Muscle of arm (tissue), 14 donors: ENCODE measurements at places on chromosomes 2 and 18.

DNA sequence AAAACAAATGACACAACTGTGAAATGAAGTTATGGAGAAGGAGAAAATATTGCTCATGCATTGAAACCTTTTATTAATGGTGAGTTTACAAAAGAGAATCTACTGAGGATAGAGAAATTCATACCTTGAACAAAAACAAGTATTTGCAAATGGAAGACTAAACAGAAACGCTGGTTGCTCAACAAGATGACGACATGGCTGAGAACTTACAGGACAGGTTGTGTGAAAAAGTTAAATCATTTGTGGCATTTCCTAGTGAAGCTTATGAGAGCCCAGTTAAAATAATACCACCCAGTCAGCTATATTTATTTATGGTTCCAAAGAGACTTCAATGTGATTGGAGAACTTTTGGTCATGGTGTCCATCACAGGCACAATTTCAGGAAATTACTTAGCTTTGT, 148.6 kb upstream of the PKDCC start:
- DNase-seq = no peak

- peak; percentile 72 for DNase-seq
Measured at GRCh38 chr18:49898421-49898820, 85.1 kb upstream of the ACAA2 start.

DNA sequence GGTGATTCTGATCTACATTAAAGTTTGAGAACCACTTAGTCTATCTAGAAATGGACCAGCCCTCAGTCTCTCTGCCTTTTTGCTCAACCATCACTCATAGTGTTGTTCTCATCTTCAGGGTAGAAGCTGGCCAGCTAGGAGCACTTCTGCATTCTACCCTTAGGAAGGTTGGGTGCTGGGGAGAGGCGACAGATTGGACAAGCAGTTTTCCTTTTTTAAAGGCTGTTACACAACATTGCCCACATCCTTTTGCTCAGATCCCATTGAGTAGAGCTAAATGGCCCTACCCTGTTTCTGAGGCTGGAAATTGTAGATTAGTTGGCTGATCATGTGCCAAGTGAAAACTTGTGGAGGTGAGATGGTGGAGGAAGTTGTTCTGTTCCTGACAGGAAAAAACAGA, 35.6 kb downstream of the OSBPL6 start:
- DNase-seq = no peak

- DNase-seq = no peak
Measured at GRCh38 chr2:31579996-31580320, 780 bp downstream of the SRD5A2 start.

DNA sequence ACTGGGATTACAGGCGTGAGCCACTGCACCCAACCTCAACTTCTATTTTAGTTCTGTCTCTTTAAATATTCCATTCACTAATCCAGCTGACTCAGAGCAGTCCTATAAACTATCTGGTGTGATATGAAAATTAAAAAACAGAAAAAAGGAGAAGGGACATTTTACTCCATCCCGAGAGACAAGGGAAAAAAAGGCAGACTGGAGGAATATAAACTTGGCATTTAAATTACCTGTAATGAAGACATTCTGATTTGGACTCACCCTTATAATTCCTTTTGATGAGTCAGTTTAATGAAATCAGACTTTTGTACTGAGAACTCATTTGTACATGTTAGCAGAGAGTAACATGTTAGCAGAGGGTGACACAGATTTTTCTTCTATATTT, 74.8 kb upstream of the RIOK3 start:
- DNase-seq = no peak

- DNase-seq = no peak
Measured at GRCh38 chr2:15979051-15979758, 38.9 kb downstream of the MYCN start.

DNA sequence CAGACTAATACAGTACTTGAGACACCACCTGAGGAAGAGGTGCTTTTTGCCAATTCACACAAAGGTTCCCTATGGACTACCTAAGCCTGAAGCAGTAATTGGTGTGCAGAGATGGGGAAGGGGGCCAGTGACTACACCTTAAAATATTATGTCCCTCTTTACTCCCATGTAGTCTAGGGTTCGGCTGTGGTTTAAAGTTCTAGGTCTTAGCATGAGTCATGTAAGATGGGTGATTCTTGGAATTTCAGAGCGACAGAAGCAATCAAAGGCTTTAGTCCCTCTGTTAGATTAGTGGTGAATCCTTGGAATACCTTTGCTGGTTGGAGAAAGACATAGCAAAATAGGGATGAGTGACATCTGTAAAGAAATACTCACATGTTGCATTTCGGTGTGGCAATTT, 14.3 kb upstream of the CCDC85A start:
- DNase-seq = no peak

DNA sequence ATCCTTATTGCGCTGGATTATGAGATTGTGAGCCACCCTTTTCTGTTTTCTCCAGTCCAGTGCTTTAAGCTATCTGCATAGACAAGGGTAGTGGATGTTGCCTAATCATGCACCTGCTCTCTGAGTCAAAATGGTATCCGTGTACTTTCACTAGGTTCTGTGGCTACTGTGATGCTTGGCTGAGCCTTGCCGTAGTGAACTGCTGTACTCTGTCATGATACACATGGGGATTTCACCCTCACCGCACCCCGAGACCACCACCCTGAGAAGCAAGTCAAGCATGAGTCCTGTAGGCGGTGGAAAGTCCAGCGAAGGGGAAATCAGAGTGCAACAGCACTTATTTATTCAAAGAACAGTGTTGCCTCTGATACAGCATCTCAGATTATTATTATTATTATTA, 55.0 kb downstream of the ARHGAP25 start:
- DNase-seq = no peak

DNA sequence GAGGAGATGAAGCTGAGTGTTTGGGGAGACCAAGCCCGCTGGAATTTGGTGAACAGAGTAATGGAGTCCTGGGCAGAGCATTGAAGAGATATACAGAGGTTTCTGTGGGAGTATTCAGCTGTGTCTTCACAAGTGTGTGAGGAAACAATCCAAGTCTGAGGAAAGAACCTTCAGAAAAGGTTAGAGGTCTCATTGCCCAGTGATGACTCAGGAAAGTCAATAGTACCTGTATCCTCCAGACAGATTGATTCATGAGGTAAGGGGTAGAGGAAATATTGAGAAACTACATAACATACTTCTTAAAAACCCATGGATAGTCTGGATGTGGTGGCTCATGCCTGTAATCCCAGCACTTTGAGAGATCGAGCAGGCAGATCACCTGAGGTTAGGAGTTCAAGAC, 392.3 kb downstream of the GALNT13 start:
- no peak for DNase-seq

DNA sequence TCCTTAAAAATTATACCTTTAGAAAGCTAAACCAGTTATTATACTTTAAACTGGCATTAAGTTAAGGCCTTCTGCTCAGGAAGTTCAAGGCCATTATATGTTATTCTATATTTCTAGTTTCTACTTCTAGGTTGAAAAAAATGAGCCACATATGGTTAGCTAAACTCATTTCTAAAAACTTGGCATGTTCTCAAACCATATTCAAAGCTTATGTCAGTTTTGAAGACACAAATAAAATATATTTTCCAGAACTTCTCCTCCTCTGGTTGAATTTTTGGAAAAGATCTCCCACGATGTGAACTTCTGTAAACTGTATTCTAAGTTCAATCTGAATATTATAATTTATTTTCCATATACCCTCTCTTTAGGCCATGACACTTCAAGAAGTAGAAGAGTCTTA, 103.5 kb downstream of the NYAP2 start:
- no peak for DNase-seq

- no peak for DNase-seq
Measured at GRCh38 chr2:219645631-219646527, 18.4 kb downstream of the SLC4A3 start.

DNA sequence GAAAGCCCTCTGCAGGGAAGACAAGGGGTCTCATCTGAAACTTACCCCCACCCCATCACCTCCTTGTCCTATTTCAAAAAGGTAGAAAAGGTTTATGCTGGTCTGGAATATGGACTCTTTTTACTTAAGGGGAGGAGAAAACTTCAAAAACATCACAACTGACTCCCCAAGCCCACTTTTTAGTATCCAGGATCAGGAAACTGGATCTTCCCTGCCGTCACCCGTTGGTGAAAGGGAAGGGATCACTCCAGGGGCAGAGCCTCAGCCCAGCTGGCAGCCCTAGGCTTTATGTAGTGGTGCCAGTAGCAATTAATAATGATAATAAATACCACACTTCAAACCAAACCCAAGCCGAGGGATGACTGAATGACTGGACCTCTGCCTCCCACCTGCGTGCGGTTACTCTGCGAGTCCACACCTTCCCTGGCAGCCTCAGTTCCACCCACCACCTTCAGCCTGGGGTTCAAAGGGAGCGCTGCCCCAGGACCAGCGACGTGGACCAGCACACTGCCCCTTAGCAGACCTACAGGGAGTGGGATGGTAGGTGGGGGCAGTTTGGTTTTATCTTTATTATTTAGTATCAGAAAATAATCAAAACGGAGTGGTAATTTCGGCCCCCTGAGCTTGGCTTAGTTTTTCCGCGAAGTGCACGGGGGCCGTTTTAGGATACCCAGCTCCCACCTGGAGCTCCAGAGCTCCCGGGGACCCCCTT, 4.9 kb upstream of the GATA6 start:
- no peak for DNase-seq

GRCh38 chr2:32862269-32863055, 84.3 kb upstream of the LTBP1 start:
- DNase-seq = no peak

DNA sequence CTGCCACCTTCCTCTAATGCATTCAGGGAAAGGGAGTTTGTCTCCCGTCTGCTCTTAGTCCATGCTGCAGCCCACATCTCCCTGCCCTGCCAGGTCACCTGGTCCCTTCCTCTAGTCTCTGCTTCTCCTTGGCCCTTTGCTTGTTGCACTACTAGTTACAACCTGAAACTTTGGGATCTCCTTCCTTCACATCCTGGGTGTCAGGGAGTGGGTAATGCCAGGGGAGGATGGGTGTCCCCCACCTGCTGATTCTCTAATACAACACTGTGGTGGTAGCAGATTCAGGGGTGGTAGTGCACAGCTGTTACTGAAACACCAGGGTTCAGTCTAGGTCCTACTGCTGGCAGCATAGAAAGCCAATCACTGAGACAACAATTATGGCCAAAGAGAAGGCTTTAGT, 31.2 kb upstream of the COX7A2L start:
- no peak for DNase-seq

- no peak for DNase-seq
Measured at GRCh38 chr2:230205034-230205433, 14.8 kb downstream of the SP110 start.

GRCh38 chr2:128734521-128735295, 416.0 kb upstream of the HS6ST1 start:
- no peak for DNase-seq

DNA sequence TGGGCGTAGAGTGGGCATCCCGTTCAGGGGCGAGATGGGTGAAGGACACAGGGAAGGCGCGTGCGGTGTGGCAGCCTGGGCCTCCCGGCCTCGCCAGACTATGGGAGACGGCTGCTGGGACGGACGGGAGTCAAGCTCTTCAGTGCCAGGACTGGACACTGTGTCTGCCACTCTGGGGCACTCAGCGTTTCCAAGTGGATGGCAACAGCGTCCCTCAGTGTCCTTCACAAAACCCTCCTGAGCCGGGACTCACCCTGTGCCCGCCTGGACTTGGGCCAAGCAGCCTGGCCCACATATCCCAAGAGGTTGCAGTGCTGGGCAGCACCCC, 16.3 kb upstream of the BOK start:
- DNase-seq = no peak

DNA sequence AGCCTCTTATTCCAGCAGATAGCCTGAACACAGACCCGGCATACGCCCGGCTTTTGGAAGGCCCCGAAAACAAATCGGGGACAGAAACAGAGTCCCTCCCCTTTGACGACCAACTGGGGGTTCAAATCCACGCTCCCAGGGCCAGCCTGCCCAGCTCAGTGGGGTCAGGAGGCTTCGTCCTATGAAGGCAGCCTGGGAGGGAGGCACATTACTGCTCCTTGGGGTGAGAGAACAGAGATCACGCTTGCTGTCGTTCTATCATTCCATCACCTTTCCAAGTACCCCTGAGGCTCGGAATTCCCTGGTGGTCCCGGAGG, 208.8 kb upstream of the SALL3 start:
- DNase-seq = no peak

DNA sequence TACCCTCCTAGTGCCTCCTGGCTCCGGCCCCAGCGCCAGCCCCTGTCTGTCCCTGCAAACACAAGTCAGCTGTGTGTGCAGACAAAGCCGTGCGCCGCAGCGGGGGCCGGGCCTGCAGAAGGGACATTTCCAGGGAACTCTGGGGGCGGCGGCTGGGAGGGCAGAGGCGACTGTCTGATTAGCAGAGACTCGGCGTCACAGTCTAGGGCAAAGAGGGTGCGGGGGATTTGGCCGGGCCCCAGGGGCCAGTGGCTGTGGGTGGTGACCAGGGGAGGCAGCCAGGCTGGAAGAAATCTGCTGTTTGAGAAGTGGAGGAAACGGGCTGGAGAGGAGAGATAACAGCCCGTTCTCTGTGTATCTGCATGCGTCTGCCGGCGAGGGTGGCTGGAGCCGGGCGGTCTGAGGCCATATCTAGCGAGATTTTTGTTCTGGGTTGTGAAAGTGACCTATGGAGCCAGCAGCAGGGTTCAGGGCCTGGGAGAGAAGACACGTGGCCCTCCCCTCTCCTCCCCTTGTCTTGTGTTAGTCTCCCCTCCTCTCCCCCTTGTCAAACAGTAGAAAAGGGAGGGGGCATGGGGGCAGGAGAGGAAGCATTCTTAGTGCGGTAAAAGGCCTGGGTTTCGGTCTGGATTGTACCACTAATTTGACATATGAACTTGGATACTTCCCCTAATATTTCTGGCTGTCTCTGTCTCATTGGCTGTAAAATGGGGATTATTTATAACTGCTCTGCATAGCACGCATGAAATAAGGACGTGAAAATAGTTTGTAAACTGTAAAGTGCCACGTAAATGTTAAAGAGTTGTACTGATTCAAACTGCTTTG, 169.4 kb downstream of the SMAD7 start:
- DNase-seq = no peak

DNA sequence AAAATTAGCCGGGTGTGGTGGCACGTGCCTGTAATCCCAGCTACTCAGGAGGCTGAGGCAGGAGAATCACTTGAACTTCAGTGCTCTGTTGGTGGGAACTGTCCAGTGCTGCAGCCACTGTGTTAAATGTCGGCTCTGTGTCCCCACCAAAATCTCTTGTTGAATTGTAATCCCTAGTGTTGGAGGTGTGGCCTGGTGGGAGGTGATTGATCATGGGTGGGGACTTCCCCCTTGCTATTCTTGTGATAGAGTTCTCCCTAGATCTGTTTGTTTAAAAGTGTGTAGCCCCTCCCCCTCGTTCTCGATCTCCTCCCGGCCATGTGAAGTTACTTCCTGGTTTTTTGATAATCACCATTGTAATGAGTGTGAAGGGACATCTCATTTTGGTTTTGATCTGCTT, 9.8 kb upstream of the RPL31 start:
- DNase-seq = no peak

DNA sequence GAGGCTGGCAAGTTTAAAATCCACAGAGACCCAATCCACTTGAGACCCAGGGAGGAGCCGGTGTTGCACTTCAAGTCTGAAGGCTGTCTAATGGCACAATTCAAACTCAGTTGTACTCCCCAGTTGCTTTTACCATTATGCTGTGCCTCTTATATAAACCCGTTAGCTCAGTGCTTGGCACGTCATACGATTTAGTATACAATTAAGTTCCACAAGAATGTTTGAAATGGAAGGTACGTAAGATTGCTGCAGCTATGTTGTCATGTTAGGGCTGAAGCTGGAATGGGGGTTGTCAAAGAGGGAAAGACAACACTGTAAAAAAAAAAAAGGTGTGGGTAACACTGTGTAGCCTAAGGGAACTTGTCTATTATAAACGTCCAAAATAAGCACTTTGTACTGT, 30.2 kb downstream of the LIMS1 start:
- DNase-seq = no peak

GRCh38 chr2:144941743-144942488, 422.0 kb upstream of the ZEB2 start:
- no peak for DNase-seq
